ENCODE measurements at places on chromosomes 5 and 9.

DNA sequence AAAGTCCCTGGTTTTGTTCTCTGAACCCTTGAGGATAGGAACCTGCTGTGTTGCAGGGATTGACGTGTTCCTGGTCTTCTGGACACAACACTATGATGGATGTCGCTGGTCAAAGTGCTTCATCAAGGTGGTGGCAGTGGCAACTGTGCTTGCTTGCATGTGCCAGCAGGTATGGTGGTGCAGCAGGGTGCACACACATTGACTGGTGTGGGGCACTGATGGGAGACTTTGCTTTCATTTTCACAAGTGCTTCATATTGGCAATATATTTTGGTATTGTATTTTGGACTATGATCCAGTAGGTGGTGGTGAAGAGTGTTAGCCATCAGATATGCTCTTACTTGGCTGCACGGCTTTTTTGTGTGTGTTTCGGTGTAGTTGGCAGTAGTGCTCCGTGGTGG is 479.8 kb upstream of the CTNND2 start:
- no peak for DNase-seq

- DNase-seq: no peak
Observed at GRCh38 chr5:119333421-119333851, 22.4 kb upstream of the TNFAIP8 start.

GRCh38 chr9:107447834-107448233 is 41.7 kb downstream of the KLF4 start:
- no peak for DNase-seq

DNA sequence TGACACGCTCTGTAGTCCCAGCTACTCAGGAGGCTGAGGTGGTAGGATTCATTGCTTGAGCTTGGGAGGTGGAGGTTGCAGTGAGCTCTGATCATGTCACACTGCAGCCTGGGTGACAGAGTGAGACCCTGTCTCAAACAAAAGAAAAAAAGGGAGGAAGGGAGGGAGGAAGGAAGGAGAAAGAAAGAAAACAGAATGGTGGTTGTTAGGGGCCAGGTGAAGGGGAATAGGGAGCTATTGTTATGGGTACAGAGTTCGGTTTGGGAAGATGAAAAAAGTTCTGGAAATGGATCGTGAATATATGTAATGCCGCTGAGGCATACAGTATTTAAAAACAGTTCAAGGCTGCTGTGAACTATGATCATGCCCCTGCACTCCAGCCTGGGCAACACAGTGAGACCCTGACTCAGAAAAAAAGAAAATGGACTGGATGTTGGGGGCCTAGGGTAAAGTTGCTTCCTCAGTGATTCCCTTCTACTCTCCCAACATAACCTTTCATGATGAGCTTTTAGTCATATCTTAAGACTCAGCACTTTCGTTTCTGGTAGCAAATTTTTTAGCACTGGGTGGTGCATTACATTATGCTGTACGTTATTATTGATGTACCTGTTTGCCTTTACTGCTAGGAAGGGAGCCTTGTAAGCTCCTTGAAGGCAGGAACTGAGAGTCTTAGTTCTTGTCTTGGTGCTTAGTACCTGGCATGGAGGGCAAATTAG is 4.0 kb downstream of the CTNNA1 start:
- no peak for DNase-seq

DNA sequence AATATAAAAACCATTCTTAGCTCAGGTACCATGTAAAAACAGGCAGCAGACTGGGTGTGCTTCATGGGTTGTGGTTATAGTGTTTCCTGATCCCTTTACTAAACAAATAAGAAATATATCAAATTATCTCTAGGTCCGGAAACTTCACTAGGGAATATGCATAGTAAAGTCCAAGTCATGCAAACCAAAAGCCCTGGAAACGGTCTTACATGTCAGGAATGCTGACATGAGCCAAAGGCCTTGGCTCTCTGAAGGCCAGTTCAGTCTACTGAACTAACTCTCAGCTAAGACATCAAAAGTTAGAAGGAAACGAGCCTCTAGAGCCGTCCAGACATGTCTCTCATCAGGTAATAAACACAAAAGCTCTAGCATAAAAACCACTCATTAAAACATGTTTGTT is 778.9 kb upstream of the ZNF608 start:
- DNase-seq: no peak

DNA sequence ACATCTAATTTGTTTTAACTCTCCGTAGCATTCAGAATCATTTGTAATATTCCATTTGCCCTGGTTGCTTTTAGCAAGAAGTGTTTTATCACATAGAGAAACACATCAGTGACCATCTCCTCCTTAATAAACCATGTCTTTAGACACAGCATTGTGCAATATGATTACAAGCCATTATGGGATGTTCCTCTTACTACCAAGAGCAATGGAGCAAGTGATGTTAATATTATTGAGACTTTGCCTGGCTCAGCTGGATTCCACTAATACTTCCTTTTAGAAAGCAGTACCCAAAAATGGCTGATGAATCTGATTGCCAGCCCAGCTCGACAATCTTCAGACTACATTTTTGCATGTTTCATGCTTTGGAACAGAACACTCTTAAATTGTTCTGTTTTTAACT is 364.2 kb downstream of the OSTF1 start:
- no peak for DNase-seq

DNA sequence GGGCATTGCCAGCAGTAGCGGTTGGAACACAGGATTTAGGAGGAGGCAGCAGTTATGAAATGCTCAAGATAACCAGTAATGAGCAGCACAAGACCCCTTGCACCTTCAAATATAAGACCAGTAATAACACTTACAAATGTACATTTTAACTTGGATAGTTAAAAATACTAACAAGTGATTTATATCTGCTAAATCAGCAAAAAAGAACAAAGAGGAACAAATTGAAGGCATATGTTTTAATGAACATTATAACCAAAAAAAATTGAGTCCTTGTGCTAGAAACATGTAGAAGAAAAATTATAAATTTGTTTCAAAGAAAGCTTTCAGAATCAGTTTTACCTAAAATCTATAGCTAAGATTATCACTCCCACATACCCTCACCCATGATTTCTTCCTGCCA is 52.0 kb downstream of the ALDH7A1 start:
- no peak for DNase-seq

DNA sequence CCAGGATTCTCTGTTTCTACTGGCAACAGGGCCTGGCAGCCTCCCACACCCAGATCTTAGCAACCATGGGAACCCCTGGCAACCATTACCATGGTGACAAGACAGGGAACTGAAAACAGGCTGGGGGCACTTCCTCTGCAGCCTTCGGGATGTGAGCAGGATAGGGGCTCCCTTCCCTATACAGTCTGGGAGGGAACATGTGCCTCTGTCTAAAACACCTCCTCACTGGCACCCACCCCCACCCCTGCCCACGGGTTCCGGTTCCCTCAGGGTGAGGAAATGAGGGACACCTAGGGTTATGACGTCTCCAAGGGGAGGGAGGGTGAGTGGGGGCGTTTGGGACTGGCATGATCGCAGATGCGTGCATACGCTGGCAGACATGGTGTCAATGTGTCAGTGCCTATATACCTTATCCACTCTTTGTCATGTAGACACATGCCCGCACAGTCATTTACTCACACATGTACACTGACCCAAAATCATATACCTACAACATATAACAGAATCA is 3.0 kb upstream of the DNAJB5 start:
- peak; percentile 69 for DNase-seq

- no peak for DNase-seq
Observed at GRCh38 chr9:85630676-85631075, 111.1 kb downstream of the AGTPBP1 start.

- DNase-seq: no peak
Observed at GRCh38 chr9:105280691-105281090, 36.2 kb downstream of the SLC44A1 start.

- DNase-seq: no peak
Observed at GRCh38 chr9:129182122-129182521, 4.1 kb upstream of the IER5L start.

DNA sequence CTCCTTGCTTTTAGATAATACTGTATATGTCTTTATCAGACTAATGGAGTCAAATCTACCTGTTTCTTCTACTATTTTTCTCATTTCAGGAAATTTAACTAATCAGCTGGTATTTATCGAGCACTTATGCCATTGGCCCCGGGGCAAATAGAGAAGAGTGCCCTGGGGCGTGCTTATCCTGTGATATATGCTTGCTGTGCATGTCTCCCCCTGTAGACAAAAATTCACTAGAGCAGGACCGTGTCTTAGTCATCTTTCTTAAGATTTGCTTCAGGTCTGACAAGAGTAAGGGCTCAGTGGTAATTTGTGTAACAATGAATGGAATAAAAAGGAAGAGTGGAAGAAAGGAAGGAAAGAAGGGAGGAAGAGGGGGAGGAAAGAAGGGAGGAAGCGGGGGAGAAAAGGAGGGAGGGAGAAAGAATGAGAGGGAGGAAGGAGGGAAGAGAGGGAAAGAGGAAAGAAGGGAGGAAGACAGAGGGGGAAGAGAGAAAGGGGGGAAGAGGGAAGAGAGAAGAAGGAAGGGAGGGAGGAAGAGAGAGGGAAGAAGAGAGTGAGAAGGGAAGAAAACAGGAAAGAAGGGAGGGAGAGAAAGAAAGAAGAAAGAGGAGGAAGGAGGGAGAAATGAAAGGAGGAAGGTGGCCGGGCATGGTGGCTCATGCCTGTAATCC is 295.7 kb upstream of the PANK3 start:
- DNase-seq: peak; percentile 76

DNA sequence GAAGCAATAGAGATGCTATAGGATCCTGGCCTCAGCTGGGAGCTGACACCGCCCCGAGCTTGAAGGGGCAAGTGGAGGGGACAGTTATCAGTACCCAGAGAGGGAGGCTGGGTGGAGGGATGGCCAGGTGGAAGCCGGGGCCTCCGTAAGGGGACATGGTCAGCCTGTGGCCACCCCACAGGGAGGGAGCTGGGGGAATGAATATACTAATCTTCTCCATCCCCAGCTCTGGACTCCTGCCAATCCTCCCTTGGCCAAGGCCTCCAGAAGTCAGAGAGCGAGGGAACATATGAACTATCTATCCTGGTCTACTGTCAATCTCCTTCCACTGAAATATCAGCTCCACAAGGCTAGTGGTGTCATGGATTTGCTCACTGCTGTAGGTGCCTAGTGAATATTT is 109.3 kb downstream of the BOD1 start:
- DNase-seq: no peak

- DNase-seq: no peak
Observed at GRCh38 chr5:132839426-132840301, 9.2 kb upstream of the SHROOM1 start.

DNA sequence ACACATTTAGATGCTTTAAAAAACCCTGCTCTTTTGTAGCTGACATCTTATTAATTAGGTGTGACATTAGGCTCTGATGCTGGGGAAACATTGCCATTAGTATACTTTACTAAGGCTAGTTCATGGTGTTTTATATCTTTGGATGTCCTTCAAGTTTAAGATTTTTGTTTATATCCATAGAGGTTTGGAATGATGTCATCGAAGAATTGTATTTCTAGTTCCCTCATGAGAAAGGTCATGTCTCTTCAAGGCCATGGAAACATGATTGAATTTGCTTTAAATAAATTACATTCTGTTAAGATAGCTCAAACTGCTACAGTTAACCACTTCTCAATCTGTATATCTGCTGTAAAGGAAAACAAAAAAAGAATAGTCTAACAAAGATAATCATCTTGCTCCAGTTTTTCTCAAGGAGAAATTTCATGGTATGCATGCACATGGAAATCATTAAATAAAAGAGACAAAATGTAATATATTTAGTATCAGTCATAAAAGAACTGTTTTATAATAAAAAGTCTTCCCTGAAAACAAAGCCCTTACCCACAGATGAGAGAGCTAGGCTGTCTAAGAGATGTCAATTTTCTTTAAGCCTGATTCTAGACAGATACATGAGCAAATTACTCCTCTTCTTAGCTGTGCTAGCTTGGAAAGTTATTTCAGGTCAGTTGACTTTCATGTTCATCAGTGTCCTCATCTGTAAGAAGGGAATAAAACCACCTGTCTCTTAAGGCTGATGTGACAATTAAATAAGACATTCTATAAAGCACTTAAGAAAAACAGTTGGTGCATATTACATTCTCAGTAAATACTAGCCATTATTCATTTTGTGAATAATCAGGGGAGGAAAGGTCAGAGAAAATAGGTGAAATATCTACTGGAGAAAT is 25.0 kb upstream of the STARD4 start:
- no peak for DNase-seq

GRCh38 chr9:91820949-91821880 is 128.8 kb downstream of the ROR2 start:
- DNase-seq: no peak

DNA sequence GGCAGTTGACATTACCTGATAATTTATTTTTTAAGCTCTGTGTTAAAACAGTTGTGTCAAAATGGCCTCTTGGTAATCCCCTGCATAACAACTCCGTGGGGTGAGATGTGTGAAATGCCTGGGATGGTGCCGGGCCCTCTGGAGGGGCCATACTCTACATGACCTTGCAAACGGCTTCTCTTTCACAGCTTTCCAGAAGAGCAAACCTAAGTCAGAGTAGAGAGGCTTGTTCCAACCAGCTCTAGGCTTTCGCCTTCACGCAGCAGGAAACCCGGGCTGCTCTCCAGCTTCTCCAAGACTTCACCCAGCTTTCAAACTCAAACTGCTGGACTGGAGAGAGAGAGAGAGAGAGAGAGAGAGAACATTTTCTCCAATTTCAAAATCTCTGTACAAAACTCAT is 120.1 kb downstream of the SNX18 start:
- DNase-seq: no peak

- no peak for DNase-seq
Observed at GRCh38 chr5:144831650-144832049, 661.0 kb downstream of the KCTD16 start.

All from GM23338 (cell line).